RCC 7860 (cell line): ENCODE measurements at places on chromosomes 5 and 9.

GRCh38 chr5:57334475-57334874 lies 148.1 kb downstream of the ACTBL2 start:
- no peak for DNase-seq

- no peak for DNase-seq
Measured at GRCh38 chr9:88767504-88767790, 223.8 kb upstream of the S1PR3 start.

- DNase-seq = no peak
Measured at GRCh38 chr9:5743109-5743508, 89.8 kb downstream of the ERMP1 start.

- DNase-seq = no peak
Measured at GRCh38 chr9:4106760-4107143, 193.1 kb downstream of the GLIS3 start.

GRCh38 chr9:134647359-134648080 lies 5.9 kb downstream of the COL5A1 start:
- no peak for DNase-seq

DNA sequence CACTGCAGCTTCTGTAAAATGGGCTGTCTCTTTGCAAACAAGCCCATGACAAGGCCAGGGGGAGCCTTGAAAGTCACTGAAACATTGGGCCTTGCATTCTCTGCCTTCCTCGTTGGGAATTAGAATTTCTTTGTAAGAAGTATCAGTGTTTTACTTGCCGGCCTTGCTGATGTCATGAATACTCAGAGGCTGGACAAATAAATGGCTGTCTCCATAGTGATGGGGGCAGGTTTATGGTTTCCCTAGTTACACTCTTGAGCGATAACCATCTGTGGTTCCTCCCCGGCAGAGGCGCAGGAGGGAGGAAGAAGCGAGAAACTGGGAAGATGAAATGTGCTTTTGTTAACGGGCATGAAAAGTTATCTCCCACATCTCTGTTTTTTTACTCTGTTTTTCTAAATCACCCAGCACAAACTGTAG lies 272.7 kb upstream of the PANK3 start:
- DNase-seq = peak; percentile 81

DNA sequence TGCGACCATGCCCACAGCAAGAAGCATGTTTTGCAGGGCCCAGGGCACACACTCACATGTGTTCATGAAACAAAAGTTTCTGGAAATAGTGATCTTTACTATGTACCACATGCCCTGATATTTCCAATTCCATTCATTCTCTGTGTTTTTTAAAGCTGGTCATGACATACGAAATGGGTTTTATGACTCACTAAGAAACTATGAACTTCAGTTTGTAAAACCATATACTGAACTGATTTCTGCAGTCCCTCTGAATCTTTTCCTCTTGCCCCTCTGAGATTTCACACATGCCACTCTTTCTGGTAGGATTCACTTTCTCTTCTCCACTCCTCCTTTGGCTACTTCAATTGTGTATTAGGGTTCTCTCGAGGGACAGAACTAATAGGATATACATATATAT lies 416.1 kb upstream of the TRPC7 start:
- DNase-seq = no peak

DNA sequence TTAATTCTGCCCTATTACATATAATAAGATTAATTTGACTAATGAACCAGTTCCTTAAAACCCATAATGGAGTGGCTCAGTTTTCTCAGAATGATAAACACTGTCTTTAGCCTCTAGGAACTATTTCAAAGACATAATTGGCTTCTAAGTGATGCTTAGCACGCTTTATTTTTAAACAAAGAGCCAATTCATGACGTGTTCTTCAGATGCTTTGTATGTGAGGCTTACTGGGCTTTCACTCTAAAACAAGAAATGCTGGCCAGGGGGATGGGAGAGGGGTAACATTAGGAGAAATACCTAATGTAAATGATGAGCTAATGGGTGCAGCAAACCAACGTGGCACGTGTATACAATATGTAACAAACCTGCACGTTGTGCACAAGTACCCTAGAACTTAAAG lies 7.6 kb upstream of the SFXN1 start:
- no peak for DNase-seq

GRCh38 chr9:107176436-107177151 lies 106.5 kb upstream of the RAD23B start:
- no peak for DNase-seq

GRCh38 chr5:37735649-37736347 lies 104.0 kb downstream of the GDNF start:
- peak; percentile 69 for DNase-seq

- peak; percentile 67 for DNase-seq
Measured at GRCh38 chr9:130570208-130570607, 9.2 kb upstream of the FUBP3 start.

DNA sequence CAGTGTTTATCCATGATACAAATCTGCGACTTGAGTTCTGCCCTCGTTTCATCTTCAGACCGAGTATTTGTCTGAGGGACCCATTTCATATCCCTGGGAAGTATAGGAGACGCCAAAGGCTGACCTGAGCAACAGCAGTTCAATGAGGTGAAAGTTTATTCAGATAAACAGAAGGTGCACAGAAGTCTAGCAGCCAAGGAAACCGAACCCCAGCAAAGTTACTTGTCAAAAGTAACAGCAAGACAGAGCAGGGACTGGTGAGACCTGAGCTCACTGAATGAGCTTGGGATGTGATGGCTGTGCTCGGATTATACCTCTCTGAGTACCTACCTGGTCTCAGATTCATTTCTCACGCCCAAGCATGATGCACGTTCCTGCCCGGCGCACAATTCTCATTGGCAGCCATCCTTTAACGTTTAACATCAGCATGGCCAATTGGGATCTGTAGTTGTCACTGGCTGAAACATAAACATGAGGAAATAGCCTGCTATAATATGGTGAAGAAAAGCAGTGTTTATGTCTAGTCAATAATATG lies 599 bp downstream of the LYRM7 start:
- DNase-seq = no peak

GRCh38 chr9:32334112-32334511 lies 50.3 kb upstream of the ACO1 start:
- no peak for DNase-seq

DNA sequence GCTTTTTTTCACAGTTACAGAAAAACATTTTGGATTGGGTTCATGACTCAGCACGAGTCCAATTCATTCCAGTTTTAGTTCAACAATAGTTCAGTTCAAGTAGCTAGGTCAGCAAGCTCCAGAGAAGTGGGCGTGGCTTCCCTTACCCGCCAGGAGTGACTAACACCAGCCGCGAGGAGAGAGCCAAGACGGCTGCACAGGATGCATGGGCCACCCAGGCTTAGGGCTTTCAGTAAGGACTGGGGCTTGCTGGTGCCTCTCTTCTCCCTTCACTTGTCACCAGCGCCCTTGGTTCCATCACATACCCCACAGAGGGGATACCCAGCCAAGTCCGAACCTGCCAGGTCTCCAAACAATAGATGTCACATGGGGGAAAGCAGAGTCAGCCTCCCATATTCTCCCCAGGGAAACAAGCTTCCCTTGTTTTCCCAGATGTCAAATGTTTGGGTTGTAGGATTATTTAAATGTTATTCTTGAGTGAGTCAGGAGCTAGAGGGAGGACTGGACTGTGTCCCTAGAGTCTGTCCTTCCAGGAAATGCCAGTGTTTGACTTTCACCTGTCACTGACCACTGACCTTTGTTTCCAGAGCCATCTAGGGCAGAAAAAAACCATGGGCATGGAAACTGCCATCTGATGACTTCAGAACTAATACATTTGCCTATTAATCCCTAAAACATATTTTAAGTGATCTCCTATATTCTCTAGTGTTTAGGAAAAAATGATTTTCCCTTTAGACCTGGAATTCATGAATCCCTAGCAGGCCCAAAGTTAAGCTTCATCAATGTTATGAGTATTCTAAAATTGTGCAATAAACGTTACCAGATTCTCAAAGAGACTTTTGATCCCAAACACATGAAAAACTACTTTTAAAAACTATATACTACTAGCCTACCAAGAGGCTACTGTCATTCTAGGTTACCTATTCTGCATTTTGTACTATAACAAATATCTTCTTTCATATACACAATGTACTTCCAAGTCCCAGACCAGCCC lies 51.9 kb downstream of the NIPAL4 start:
- peak; percentile 89 for DNase-seq

DNA sequence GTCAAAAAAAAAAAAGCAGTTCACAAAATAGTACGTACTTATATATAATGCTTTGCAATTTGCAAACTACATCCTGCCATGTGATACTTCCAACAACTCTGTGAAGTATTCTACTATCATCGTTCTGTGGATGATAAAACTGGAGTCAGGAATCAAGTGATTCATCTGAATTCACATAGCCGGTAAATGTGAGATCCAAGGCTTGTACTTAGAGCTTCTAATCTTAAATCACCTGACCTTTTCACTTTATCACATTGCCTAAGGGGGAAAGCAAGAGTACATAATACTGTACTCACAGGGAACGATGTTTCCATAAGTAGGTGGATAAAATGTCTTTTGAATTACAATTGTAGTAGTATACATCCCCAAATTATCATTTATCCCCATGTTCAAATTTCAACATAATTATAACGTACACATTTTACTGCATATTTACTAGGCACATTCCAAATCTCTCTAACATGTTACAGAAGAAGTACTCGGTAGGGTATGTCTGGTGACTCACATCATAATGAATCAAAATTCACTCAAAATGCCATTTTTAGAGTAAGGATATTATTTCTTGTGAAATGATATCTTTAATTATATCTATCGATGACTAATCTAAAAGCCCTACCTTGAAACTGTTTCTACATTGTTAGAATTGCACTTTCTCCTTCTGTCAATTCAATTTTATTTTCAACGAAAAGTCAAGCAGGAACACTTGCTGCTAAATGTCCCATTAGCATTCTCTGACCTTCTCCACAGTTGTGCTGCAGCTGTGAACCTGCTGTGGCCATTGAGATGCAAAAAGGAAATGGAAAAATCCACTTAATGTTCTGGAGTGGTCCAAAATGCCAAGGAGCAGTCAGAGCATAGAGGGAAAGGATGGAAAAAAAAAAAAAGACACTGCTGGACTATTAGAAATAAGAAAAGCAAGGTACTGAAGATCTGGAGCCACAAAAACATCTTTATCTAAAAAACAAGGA lies 78.9 kb downstream of the OR2K2 start:
- DNase-seq = no peak

GRCh38 chr9:116350213-116350612 lies 196.6 kb downstream of the PAPPA start:
- no peak for DNase-seq

- no peak for DNase-seq
Measured at GRCh38 chr5:146993876-146994530, 115.4 kb upstream of the PPP2R2B start.

GRCh38 chr5:157651623-157652376 lies 438 bp downstream of the SOX30 start:
- no peak for DNase-seq
